ENCODE measurements at places on chromosomes 7 and 10. TPM values are rescaled to one million over a fixed set of nuclear protein-coding genes. Genes with fewer than 3 reads are reported as not detected.

DNA sequence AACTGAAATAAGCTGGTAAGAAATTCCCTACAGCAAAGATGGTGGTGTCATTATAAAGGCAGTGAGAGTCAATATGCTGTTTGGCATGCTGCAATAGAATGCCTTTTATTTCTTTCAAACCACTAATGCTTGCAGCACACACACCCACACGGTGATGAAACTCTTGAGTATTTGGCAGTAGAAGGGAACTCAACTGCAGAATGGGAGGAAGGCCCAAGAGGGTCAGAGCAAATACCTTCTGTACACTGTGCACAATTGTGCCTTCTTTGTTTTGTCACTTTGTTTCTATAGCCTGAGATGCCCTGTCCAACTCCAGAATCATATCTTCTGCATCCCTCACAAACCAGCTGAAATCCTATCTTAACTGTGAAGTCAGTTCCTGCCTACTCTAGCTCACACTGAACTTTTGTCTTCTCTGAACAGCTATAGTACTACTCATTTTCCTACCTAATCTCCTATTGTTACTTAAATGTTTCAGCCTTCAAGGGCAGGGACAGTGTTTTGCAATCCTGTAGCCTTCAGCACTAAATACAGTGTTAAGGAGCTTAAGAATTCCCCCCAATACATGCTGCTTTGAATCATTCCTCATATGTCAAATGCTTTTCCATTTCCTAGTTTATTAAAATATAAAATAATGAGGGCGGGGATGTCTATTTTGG is 22.2 kb downstream of the MMS19 start:
- DNase-seq = no peak

- DNase-seq = no peak
Measured at GRCh38 chr10:74380795-74381194, 229.8 kb downstream of the ADK start.

Gene ASB10
- polyA plus RNA-seq = 3.8 TPM

DNA sequence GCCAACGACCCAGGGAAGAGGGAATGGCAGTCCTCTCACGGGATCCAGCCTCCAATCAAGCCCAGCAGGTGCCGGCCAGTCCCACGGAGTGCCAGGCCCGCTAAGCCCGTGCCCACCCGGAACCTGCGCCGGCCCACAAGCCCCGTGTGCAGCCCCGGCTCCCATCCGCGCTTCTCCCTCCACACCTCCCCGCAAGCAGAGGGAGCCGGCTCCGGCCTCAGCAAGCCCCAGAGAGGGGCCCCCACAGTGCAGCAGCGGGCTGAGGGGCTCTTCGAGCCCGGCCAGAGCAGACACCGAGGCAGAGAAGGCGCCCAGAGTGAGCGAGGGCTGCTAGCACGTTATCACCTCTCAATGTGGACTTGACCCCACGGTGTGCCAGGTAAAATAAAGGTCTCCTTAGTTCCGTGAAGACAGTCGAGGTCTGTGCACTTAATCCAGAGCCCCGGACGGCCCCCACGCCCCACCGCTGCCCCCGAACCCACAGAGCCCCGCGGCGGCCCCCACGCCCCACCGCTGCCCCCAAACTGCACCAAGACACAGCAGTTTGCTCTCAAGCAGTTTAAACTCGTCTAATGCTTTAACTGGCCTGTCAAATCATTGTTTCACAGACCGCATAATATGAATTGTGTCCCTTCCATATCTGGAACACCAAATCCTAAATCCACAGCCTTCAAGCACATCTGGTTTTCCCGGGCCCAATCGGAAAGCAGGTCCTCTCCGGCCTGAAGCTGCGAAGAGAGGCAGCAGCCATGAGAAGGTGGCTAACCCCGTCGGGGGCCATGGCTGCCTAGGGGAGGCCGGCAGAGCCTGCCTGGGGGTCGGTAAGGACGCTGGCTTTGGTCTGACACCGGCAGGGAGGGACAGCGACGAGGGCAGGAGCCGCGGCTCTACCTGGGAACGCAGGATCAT is 307.8 kb downstream of the PTPRN2 start:
- no peak for DNase-seq

DNA sequence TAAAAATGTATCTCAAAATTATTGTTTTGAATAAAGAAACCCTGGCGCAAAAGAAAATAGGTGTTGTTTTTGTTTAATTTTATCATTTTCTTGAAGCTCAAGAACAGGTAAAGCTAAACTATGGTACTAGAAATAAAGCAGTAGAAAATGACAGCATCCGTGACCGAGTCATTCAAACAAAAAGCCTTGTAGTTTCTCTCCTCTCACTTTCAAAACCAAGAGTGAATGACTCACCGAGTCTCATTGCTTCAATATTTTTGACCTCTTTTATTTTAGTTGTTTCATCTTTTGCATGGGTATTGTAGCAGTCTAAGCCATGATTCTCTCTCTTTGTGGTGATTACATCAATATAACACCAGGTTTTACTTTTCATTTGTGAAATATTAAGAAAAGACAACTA is 396.5 kb downstream of the POM121L12 start:
- no peak for DNase-seq

DNA sequence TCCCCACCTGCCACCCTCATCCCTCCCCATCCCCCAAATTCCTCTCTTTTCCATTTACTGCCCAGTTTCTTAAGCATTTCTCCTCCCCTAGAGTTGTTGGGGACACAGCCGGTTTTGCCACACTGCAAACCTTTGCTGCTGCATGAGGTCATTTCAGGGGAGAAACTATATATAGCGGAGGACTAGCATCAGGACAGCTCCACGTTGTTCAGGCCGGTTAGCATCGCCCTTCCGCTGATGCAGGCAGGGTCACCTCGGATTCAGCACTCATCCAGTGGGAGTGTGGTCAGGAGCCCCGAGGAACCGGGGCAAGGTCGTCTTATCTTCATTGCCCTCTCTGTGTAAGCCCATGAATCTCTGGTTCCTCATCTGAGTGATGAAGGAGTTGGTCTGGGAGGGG is 15.6 kb downstream of the UBTD1 start:
- no peak for DNase-seq

Gene RUFY2
- polyA plus RNA-seq = 11.8 TPM

DNA sequence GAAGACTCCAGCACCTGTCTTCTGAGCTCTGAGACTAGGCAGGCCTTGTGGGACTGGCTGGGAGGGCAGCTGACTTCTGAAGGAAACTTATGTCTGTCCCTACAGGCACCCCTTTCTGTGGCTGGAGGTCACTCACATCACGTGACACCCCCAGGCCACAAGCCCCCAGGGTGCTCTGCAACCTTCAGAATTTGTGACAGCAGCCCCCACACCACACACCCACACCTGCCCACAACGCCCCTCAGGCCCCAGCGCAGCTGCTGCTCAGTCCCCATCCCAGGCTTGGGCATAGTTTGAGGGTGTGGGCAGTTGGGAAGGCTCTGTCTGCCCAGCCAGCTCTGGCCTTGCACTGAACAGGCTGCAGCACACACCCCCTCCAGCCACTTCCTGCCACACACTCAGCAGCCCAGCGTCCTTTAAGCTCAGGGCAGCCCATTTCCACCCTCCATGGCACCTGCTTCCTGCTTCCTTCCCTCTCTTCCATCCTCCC is 80.0 kb upstream of the UNC5B start:
- no peak for DNase-seq

- DNase-seq = no peak
Measured at GRCh38 chr7:159030490-159031134, 114.1 kb downstream of the VIPR2 start.

- DNase-seq = no peak
Measured at GRCh38 chr10:1736972-1737221, 428 bp downstream of the ADARB2 start.

GRCh38 chr10:64867501-64867962 is 1346.3 kb downstream of the REEP3 start:
- DNase-seq = no peak

DNA sequence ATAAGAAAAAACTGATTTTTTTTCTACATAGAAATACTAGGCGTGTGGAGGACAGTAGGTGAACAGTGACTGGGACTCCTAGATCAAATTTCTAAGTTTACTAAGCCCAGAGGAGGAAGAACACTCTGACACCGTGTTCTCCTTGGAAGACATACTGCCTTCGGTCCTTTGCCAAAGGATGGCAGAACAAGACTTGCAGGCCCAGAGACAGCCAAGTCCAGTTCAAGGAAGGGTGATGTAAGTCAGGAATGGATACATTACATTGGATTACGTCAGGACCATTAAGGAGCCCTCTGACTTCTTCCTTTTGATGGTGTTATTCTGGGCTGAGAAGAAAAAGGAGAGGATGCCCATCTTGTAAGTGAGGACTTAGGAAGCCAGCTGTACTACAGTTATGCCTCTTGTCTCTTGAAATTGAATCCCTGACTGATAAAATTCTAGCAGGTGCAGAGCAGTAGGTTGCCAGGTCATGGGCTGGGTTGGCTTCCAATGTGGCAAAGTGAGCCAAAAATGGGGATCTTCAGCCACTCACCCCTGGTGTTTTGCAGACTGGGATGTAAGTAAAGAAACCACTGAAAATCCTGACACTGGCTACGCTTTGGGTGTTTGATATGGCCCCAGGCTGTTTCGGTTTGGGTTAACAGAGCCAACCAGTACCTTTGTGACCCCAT is 45.1 kb downstream of the RELN start:
- DNase-seq = no peak

DNA sequence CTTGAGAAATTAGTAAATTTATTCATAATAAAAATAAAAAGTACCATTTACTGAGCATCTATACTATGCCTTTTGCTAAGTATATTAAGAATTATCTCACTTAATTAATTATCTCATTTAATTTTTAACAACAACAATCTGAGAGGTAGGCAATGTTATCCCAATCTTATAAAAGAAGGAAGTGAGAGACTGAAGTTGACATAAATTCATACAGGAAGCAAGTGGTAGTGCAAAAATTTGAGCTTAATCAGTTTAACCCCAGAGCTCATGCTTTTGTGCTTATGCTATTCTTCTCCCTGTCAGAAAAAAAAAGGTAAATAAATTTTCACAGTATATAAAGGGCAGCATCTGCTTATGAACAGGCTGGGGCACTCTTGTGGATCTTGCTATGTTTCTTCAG is 2.7 kb upstream of the LIPF start:
- no peak for DNase-seq

DNA sequence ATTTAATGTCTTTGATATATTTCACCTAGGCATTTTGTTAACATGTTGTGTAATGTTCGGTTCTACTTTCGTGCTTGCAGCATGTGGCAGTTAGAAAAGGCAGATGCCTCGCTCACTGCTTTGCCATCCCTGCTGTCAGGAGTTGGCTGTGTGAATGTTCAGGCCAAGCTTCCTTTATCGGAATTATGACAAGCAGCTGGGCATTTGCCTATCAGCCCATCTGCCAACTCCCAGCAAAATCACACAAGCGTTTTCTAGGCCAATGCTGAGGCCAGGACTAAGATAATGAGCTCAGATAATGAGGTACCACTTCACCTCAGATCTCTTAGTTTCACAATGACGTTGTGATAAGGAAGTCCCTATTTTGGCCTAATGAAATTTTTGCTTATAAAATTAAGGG is 212.7 kb upstream of the FAM3C start:
- no peak for DNase-seq

DNA sequence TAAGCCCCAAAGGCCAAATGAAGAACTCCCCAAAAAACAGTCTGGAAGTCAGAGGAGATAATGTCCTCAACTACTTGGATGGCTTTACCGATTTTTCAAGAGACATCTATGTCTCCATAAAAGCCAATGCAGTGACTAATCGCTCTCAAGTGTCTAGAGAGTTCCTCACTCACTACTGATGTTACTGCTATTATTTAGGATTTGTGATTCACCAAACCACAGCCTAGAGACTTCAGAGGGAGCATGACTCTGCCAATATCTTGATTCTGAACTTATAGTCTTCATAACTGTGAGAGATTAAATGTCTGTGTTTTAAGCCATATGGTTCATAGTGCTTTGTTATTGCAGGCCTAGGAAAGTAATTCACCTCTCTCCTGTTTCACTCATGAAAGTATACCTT is 160.2 kb downstream of the IPMK start:
- DNase-seq = peak; percentile 78

DNA sequence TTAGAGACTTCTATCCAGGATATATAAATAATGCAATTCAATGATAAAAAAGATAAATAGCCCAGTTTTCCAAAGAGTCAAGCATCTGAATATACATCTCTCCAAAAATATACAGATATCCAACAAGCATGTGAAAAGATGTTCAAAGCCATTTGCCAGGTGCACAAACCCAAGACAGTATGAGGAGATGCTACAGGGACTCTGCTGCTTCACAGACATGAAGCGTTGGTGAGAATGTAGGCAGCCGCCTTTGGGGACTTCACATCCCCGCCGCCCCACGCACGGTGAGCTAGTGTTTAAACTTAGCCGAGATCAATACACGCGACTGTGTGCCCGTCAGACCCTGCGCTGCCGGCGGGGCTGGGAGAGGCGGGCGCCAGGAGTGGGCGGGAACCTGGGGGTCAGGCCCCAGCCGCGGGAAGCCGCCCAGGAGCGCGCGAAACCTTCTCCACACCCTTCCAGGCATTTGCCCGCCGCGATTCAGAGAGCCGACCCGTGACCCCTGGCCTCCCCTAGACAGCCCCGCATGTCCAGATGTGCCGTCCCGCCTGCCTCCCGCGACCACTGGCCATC is 927 bp upstream of the ALOX5 start:
- DNase-seq = no peak

GRCh38 chr10:77405771-77406241 is 231.8 kb downstream of the KCNMA1 start:
- peak; percentile 58 for DNase-seq

- peak; percentile 81 for DNase-seq
Measured at GRCh38 chr10:77513781-77514331, 123.8 kb downstream of the KCNMA1 start.

- DNase-seq = no peak
Measured at GRCh38 chr7:25996006-25996408, 156.0 kb upstream of the NFE2L3 start.

GRCh38 chr7:46720761-46721160 is 799.7 kb upstream of the IGFBP3 start:
- DNase-seq = no peak

- DNase-seq = no peak
Measured at GRCh38 chr10:75593692-75594556, 162.5 kb downstream of the LRMDA start.

DNA sequence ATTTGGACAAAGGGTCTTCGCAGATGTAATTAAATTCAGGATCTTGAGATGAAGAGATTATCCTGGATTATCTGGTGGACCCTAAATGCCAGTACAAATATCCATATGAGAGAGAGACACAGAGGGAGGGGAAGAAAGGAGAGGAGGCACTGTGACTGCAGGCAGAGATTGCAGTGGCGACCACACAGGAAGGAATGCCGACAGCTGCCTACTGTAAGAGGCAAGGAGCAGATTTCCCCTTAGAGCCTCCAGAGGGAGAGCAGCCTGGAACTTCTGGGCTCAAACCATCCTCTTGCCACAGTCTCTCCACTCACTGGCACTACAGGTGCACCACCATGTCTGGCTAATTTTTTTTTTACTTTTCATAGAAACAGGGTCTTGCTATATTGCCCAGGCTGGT is 152.3 kb downstream of the SDK1 start:
- DNase-seq = no peak

Gene PTPRZ1
- 4.5 TPM for polyA plus RNA-seq

GRCh38 chr7:102935450-102936115 is 22.8 kb downstream of the LRRC17 start:
- DNase-seq = peak; percentile 47

- no peak for DNase-seq
Measured at GRCh38 chr10:98254234-98254974, 13.6 kb downstream of the LOXL4 start.

- DNase-seq = peak; percentile 8
Measured at GRCh38 chr7:103718482-103719061, 270.9 kb downstream of the RELN start.

GRCh38 chr10:45461034-45461433 is 87.0 kb downstream of the ALOX5 start:
- no peak for DNase-seq

GRCh38 chr10:98272245-98272644 is 4.3 kb upstream of the LOXL4 start:
- DNase-seq = no peak

GRCh38 chr7:130881799-130882141 is 147.8 kb upstream of the KLF14 start:
- no peak for DNase-seq
